G401 (cell line): ENCODE measurements at places on chromosomes 6 and 20. TPM values are rescaled to one million over a fixed set of nuclear protein-coding genes. Genes with fewer than 3 reads are reported as not detected.

Gene TFAP2A
- total RNA-seq, result 2.3 TPM in 1 of 2 replicates, not detected in the other

Gene PIGU
- 11.8 and 15.8 TPM in 2 replicates for total RNA-seq

- DNase-seq, result no peak
Measured at GRCh38 chr20:45765307-45765875, 26.3 kb downstream of the WFDC3 start.

DNA sequence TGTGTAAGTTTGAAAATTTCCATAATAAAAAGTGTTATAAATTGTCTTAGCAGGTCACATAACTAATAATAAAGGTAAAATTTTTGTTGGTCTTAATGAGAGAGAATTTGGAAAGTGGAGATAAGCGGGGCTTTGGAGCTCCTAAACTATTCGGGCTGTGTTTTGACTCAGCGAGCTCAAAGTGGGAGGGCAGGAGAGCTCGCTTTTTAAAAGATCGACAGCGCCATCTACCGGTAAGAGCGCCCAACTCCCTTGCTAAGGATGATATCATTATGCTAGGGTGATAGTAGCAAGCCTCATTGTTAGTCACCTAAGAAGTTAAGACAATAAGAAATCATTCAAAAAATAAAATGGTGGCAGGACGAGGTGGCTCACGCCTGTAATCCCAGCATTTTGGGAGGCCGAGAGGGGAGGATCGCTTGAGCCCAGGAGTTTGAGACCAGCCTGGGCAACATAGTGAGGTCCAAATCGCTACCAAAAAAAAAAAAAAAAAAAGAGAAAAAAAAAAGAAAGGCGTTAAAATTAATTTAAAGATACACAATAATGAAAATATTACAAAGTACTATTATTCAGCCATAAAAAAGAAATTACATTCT is 24.8 kb downstream of the C6orf15 start:
- peak; percentile 93 for DNase-seq

DNA sequence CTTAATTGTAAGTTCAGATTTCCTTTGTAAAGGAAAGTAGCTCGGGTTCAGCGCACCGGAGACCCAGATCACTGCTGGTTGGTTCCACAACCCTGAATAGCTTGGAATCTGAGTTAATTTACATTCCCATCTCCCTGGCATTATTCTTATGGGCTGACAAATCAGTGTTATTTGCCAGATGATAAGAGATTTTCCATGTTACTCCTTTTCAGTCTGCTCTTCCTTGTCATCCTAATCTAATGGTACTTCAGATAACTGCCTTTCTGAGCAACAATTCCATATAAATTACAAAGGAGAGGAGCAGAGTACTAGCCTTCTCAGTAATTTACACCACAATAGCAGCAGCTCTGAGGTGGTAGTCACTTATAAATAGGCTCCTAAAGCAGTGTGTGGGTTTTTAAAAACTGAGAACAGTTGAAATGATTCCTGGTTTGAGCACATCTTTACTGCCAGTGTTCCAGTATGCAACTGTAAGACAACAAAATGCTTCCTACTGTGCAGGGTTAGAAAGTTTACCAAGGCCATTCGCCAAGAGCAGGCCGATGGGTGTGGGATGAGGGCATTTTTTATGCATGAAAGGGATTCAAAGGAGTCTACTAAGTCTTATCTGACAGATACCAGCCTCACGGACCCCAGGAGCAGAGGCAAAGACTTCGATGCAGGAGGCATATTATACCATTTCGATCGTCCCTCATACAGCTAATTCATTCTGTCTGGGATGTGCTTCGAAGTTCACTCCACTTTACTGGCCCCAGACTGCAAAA is 89.7 kb downstream of the NDUFAF5 start:
- DNase-seq, result no peak
